GM23338 (cell line): ENCODE measurements at places on chromosomes 12 and 14. TPM values are rescaled to one million over a fixed set of nuclear protein-coding genes. Genes with fewer than 3 reads are reported as not detected.

RNASE3 gene
- not detected in 2 replicates for total RNA-seq

MGP gene
- total RNA-seq: not detected in 2 replicates

NFE2 gene
- 0.27 and 1.3 TPM in 2 replicates for total RNA-seq

PPTC7 gene
- 17.5 and 22.3 TPM in 2 replicates for total RNA-seq

ST8SIA1 gene
- total RNA-seq: 4.2 and 5.1 TPM in 2 replicates

ACSM4 gene
- not detected in 2 replicates for total RNA-seq

RHOF gene
- 31.9 and 53.4 TPM in 2 replicates for total RNA-seq

KRT77 gene
- not detected in 2 replicates for total RNA-seq

IL22 gene
- total RNA-seq: not detected in 2 replicates

ZFHX2 gene
- 9.9 and 11.6 TPM in 2 replicates for total RNA-seq

CPSF6 gene
- 80.7 and 85.9 TPM in 2 replicates for total RNA-seq

CLEC4A gene
- total RNA-seq: 3.8 TPM in 1 of 2 replicates, not detected in the other

RFX4 gene
- total RNA-seq: 2.1 TPM in 1 of 2 replicates, not detected in the other

AMDHD1 gene
- total RNA-seq: 0.19 and 0.21 TPM in 2 replicates

HOXC5 gene
- not detected in 2 replicates for total RNA-seq

ZDHHC22 gene
- 29.3 and 32.1 TPM in 2 replicates for total RNA-seq

DENND5B gene
- 17.2 and 19.3 TPM in 2 replicates for total RNA-seq

WSCD2 gene
- 0.58 and 3.1 TPM in 2 replicates for total RNA-seq

SVOP gene
- 0.10 TPM in 1 of 2 replicates, not detected in the other for total RNA-seq

ZNF891 gene
- 5.4 and 5.5 TPM in 2 replicates for total RNA-seq

IL31 gene
- not detected in 2 replicates for total RNA-seq

PLEKHH1 gene
- 30.6 and 33.9 TPM in 2 replicates for total RNA-seq
